ENCODE measurements at places on chromosomes 1 and 21. TPM values are rescaled to one million over a fixed set of nuclear protein-coding genes. Genes with fewer than 3 reads are reported as not detected.

Gene TCHH
- total RNA-seq: 1.0 TPM

DNA sequence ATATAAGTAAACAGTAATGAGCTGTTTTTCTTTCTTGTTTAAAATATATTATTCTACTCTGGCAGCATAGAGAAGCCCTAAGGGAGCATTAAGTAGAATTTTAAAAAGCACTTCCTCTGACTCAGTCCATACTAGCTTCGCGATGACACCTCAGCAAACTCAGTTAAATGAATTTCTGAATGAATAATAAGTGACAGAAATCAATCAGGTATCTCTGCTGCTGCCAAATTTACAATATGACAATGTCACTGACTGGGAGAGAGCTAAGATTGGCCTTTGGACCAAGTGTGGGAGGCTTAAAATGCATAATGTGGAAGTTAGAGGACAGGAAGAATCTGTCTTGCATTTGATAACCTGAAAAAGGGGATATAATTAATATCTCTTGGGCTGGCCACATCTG is 296.1 kb downstream of the HHIPL2 start:
- no peak overlapping the region for H3K27ac ChIP-seq
- H3K4me1 ChIP-seq: no peaks in the 10 kb centered on the region
- no peaks in the 10 kb centered on the region for H3K36me3 ChIP-seq
- DNase-seq: no peak
- H3K27me3 ChIP-seq: no peaks in the 10 kb centered on the region

DNA sequence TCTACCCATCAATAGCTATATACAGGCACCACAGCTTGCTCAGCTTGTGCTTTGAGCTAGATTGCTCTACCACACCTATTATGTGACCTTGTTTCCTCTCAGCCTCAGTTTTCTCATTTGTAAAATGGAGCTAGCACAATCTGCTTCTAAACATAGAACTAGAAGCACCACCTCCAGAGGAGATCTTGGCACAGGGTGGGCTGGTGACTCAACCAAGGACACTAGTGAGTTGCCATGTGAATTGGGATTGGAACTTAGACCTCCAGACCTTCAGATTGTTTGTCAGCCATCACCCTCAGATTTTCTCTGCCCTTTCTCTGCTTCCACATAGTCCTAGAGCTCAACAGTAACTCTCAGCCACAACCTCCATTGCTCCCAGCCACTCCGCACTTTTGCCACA is 3.0 kb upstream of the MACO1 start:
- H3K27me3 ChIP-seq: no peaks in the 10 kb centered on the region
- H3K4me1 ChIP-seq: peaks cover 9% of the 10 kb centered on the region
- no peaks in the 10 kb centered on the region for H3K36me3 ChIP-seq

- H3K27ac ChIP-seq: no peak overlapping the region
- no peak for DNase-seq
- H3K27me3 ChIP-seq: no peaks in the 10 kb centered on the region
Observed at GRCh38 chr21:25887646-25888306, 153.0 kb downstream of the GABPA start.

DNA sequence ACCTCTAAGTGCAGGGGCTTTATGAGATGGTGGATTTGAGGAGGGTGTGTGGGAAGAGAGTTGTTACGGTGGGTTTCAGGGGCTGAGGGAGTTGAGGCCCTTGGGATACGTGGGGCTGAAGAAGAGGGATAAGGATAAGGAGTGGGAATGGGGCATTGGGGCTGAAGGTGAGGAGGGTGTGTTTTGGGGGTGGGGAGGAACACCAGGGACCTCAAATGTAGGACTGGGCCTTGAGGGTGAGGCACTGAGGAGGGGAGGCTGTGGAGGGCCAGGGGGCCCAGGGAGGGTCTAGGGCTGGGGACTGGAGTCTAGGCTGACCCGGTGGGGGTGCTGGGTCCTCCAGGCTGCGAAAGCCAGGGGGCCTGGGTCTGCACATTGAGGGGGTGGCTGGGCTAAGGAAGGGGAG is 1.2 kb upstream of the PLEKHM2 start:
- no peak overlapping the region for H3K4me3 ChIP-seq
- peaks cover 28% of the 10 kb centered on the region for H3K4me1 ChIP-seq
